ENCODE measurements at places on chromosomes 16 and 17. TPM values are rescaled to one million over a fixed set of nuclear protein-coding genes. Genes with fewer than 3 reads are reported as not detected.

TERB1 gene
- not detected for total RNA-seq

ZSCAN10 gene
- not detected for total RNA-seq

CHTF8 gene
- total RNA-seq = 60.9 TPM

CCL14 gene
- 0.80 TPM for total RNA-seq

JPH3 gene
- 0.13 TPM for total RNA-seq
